Lung (tissue), 17 donors: ENCODE measurements at places on chromosomes 11 and 22. TPM values are rescaled to one million over a fixed set of nuclear protein-coding genes. Genes with fewer than 3 reads are reported as not detected.

The DRD2 gene
- not detected for polyA plus RNA-seq

The DBX1 gene
- polyA plus RNA-seq, result not detected

The SMC1B gene
- 0.01 TPM for polyA plus RNA-seq

The C11orf97 gene
- polyA plus RNA-seq, result 7.4 TPM

The PRDM10 gene
- 2.7 TPM for polyA plus RNA-seq

The MYO18B gene
- 0.02 TPM for polyA plus RNA-seq

The INSC gene
- polyA plus RNA-seq, result 0.57 TPM

The NEFH gene
- polyA plus RNA-seq, result 0.22 TPM

The DCHS1 gene
- polyA plus RNA-seq, result 6.0 TPM

The TEX12 gene
- 0.31 TPM for polyA plus RNA-seq

The C11orf91 gene
- 0.58 TPM for polyA plus RNA-seq

The TUBA8 gene
- polyA plus RNA-seq, result 1.4 TPM

The CAPN5 gene
- polyA plus RNA-seq, result 4.0 TPM

The RGL4 gene
- 2.1 TPM for polyA plus RNA-seq

The UBQLN3 gene
- 0.06 TPM for polyA plus RNA-seq

The PANX3 gene
- not detected for polyA plus RNA-seq

The MFRP gene
- polyA plus RNA-seq, result not detected

The TBX10 gene
- not detected for polyA plus RNA-seq
